ENCODE measurements at places on chromosomes 6 and 20. TPM values are rescaled to one million over a fixed set of nuclear protein-coding genes. Genes with fewer than 3 reads are reported as not detected.

- no peak for DNase-seq
Measured at GRCh38 chr6:149563203-149563927, 2.8 kb upstream of the GINM1 start.

- DNase-seq = no peak
Measured at GRCh38 chr20:60966031-60966430, 286.0 kb upstream of the CDH4 start.

GRCh38 chr6:33597551-33598322, 17.7 kb upstream of the BAK1 start:
- no peak for DNase-seq

Gene NUP153
- total RNA-seq = 13.5 TPM

- no peak for DNase-seq
Measured at GRCh38 chr6:47235964-47236760, 73.5 kb downstream of the TNFRSF21 start.

Gene SPDEF
- total RNA-seq = 0.15 TPM

Measured in left lobe of liver (tissue), 2 donors.